H4 (cell line): ENCODE measurements at places on chromosomes 16 and 17.

- no peak for DNase-seq
Observed at GRCh38 chr16:17230932-17231581, 239.7 kb downstream of the XYLT1 start.

DNA sequence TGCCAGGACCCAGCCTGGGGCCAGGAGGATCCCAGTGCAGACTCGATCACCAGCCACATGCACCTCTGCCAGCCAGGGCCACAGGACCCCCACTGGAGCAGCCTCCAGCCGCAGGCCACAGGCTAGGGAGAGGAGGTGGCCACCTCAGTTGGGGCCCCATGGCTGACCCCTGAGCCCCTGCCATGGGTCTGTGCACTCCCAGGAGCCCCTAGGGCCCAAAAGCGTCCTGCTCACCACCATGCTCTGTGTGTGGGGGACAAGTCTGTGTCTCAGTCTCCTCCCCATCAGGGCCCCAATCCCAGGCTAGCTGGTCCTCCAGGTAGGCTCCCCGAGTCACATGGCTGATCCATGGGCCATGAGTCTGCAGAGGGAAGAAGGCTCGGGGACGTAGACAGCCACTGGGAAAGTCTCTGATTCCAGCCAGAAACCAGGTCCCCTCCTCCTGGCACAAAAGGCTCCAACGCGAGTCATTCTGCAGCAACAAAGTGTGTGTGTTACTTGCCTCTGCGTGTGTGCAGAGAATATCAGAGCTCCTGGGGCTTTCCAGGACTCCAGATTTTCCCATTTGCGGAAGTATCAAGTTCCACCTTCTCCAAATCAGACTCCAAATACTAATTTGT is 6.1 kb upstream of the PRSS8 start:
- DNase-seq = peak; percentile 57

GRCh38 chr17:43823350-43824084 is 9.4 kb downstream of the MPP3 start:
- DNase-seq = no peak

- DNase-seq = no peak
Observed at GRCh38 chr17:49583889-49584288, 8.2 kb downstream of the NXPH3 start.

- no peak for DNase-seq
Observed at GRCh38 chr16:19431636-19432340, 14.1 kb downstream of the TMC5 start.

DNA sequence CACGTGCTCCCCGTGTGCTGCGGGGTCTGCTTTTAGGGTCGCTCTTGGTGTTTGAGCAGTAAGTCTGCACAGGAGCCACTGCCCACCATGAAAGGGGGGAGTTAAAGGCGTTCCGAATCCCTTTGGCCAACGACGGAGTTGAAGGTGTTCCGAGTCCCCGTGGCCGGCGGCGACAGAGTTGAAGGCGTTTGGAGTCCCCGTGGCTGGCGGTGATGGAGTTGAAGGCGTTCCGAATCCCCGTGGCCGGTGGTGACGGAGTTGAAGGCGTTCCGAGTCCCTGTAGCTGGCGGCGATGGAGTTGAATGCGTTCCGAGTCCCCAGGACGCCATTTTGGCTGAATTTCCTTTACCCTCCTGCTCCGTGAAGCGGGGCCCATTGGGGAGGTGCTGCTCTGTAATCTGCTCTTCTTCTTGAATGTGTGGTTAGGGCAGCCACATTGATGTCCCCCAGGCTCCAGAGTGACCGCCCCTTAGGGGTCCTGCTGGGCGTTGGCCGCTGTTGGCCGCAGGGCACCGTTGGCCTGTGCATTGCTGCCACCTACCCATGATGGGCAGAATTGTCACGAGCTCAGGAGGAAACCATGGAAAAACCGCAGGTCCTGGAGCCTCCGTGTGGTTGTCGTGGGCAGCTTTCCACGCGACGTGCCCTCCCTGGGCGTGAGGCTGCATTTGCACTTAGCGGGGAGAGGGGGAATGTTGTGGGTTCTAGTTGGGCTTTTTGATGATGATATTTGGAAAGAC is 73.7 kb upstream of the ZNF750 start:
- DNase-seq = no peak

- DNase-seq = no peak
Observed at GRCh38 chr16:9824200-9825068, 357.8 kb downstream of the GRIN2A start.

- peak; percentile 71 for DNase-seq
Observed at GRCh38 chr17:22435231-22435974, 743.1 kb downstream of the KCNJ18 start.

- no peak for DNase-seq
Observed at GRCh38 chr16:66841366-66841765, 2.8 kb upstream of the CA7 start.

DNA sequence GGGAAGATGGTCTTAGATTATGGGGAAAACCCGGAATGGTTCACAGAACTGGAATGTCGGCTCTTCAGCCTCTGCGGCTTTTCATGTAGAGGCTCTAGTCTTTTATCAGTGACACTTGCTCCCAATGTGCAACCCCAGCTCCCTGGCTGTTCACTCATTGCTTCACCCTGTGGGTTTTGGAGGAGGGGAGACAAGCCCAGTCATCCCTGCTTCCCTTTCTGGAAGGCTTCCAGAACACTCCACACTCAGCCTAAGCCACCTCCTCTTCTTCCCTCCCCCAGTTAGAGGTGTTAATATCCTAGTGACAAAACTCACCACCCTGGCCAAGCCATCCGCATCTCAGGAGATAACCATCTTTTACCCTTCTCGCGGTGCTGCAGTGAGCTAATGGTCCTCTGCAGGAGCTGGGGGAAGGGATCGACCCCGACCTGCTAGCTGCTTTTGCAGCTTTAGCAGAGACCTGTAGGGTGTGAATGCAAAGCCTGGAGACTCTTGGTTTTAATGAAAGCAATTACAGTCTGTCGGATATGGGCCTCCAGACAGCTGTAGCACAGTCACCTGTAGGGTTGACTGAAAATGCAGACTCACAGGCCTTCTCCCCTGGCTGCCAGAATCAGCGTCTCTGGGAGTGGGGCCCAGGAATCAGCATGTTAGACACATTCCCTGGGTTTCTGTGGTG is 24.3 kb upstream of the LASP1NB start:
- peak; percentile 91 for DNase-seq

- peak; percentile 92 for DNase-seq
Observed at GRCh38 chr17:68694791-68695485, 93.8 kb upstream of the FAM20A start.

DNA sequence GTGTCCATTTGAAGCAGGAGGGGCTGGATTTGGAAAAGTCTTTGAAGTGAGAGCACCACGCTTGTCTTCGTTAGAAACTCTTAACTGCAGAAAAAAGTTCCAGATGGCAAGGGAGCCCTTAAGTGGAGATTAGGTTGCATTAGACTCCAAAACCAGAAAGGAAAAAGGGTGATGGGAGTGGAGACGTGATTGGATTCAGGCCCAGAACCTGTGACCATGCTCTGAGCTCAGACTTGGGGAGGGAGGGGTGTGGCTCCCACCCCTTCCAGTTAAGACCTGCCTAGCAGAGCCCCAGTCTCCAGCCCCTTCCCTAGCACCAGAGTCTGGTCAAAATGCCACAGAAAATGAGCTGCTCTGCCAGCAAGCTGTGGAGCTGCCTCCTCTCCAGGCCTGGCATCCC is 6.4 kb upstream of the LGALS9 start:
- no peak for DNase-seq

- DNase-seq = no peak
Observed at GRCh38 chr16:10220942-10221341, 38.7 kb upstream of the GRIN2A start.

- DNase-seq = no peak
Observed at GRCh38 chr16:83619381-83620150, 188.2 kb upstream of the HSBP1 start.

DNA sequence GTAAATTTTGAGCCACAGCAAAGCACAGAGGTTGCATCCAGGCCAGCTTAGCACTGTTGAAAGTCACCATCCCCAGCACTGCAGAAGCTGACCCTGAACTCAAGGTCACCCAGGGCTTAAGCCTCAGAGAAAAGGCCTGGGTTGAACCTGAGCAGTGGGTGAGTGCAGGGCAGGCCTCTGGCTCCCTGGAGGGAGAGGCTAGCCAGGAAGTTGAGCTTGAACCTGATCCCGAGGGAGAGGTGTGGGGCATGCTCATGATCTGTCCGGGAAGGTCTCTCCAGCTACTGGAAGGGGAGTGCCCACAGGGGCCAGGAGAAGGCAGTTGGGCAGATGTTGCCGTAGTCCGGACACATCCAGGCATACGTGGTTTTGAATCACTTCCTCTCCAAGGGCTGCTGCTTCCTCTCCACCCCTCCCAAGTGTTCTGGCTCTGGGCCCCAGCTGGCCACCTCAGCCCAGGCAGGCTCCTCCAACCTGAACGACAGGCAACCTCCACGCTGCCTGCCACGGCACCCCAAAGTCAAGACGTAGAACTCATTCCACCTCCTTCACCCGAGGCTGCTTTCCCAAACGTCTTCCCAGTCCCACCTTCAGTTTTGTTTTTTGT is 18.4 kb downstream of the CARHSP1 start:
- peak; percentile 16 for DNase-seq

DNA sequence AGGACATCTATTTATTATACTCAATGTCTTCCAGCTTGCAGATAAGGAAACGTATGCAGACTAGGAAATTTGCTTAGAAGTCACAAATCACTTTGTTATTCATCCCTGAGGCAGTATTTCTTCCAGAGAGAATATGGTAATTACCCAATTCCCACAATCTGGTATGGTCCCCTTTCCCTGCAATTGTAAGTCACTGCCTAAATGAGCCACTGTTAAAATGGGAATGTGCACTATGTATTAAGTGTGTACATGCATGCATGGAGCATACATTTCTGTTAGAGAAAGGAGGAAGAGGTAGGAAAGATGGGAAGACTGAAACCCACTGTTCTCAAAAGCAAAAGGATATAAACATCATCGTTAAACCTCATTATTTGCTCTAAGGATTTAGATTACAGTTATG is 10.0 kb downstream of the NUFIP2 start:
- no peak for DNase-seq

DNA sequence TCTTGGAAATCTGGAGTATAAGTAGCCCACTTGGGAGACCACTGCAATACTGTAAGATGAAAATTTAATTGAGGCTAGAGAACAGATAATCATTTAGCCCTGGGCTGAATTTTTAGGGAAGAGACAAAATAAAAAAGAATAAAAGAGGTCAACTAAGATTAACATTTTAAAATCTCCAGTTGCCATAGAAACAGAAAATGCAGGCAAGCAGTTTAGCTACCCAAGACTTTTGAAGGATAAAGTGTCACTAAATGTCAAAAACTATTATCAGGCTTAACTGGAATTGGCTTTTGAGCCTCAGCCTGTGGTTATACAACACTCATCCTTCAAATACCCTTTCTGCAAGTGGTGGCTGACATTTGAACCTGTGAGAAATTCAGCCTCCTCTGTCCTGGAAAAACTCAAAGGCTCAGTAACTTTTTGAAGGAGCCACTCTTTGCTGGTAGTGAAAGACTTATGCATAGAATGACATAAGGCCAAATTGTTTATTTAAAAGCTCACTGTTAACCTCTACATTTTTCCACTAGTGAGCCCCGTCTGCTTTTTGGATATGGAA is 220.7 kb upstream of the KCNJ16 start:
- DNase-seq = no peak

GRCh38 chr17:43873815-43874214 is 26.8 kb downstream of the CD300LG start:
- DNase-seq = no peak

GRCh38 chr16:19382084-19382801 is 35.4 kb upstream of the TMC5 start:
- no peak for DNase-seq

DNA sequence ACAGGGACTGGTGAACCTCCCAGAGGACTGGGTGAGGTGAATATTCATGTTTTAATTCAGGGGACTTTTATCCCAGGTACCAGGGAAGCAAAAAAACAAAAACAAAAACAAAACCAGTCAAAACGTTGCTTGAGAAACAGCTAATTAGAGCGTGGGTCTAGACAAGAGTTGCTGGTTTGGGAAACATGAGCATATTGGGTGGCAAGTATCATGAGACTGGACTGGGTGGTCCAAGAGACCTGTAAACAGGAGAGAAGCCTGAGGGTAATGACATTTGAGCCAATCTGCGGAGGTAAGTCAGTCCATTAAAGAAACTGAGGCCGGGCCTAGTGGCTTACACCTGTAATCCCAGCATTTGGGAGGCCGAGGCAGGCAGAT is 11.5 kb upstream of the BPTF start:
- DNase-seq = no peak

DNA sequence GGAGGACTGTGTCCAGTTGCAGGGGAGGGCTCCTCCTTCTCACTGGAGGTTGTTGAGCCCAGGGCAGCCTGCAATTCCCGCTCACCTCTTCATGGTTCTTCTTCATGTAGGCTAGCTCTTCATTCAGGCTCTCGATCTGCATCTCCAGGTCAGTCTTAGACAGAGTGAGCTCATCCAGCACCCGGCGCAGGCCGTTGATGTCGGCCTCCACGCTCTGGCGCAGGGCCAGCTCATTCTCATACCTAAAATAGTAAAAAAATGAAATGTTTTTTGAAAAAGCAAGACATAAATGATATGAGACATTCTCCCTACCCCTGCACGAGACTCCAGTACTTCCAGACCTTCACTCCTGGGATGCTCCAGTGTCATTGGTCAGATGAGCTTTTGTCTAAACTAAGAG is 2.2 kb downstream of the KRT13 start:
- DNase-seq = no peak

DNA sequence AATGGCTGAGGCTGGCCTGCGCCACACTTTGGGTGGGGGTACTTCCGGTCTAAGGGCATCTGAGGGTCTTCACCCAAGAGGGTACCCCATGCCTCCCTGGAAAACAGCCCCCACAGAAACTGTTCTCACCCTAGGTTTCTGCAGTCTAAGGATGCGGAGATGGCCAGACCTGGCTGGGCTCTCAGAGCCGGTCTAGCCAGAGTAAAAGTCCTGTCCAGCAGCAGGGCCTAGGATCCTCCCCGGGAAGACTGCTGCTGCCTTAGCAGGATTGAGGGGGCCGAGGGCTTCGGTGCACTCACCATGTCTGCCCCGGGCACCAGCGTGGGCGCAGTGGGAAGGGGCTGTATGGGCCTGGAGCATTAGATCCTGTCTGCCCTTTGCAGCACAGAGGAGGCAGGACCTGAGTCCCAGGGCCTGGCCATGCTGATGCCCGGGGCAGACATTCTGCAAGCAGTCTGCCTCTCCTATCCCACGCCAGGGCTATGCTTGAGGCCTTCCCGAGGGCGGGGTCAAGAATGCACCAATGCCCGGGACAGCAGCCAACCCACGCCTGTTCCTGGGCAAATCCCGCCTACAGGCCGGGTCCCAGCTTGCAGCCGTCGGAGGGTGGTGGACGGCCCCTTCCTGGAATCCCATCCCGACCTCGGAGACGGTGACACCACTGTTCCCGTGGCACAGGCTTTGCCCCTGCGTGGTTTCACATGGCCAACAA is 54.7 kb downstream of the CBFA2T3 start:
- DNase-seq = peak; percentile 64

GRCh38 chr17:14712611-14713021 is 411.7 kb downstream of the HS3ST3B1 start:
- no peak for DNase-seq

- no peak for DNase-seq
Observed at GRCh38 chr16:88809068-88809675, 2.6 kb downstream of the APRT start.
